ENCODE measurements at places on chromosomes 16 and 17.

GRCh38 chr17:76293106-76293505 is 15.0 kb downstream of the QRICH2 start:
- no peak for DNase-seq

DNA sequence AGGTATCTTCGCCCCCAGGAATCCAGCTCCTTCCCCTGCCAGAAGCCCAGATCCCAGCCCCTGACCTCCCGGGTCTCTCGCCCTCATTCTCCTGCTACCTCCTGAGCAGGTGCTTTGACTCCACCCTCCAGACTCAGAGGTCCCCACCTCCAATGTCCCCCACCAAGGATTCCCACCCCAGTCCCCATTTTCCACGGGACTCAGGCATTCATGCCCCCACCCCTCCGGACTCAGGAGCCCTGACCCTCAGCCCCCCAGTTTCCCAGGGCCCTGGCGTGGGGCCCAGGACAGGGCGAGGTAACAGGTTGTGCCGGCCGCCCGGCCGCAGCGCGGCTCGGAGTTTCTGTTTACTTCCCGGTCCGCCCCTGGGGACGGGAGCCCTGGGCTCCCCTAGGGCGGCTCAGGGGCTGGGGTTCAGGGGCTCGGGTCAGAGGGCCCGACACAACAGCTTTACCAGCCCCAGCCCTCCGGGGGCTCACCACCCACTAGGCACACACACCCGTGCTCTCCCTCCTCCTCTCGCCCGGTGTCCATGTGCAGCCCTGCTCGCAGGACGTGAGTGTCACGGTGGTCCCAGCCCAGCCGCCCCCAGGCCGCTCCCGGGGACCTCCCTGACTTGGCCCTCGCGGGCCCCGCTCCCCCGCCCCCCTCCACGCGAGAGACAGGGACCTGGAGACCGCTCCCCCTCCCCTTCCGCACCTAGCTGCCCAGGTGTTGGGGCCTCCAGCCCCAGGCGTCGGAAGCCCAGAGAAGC is 595 bp downstream of the BICDL2 start:
- no peak for DNase-seq

DNA sequence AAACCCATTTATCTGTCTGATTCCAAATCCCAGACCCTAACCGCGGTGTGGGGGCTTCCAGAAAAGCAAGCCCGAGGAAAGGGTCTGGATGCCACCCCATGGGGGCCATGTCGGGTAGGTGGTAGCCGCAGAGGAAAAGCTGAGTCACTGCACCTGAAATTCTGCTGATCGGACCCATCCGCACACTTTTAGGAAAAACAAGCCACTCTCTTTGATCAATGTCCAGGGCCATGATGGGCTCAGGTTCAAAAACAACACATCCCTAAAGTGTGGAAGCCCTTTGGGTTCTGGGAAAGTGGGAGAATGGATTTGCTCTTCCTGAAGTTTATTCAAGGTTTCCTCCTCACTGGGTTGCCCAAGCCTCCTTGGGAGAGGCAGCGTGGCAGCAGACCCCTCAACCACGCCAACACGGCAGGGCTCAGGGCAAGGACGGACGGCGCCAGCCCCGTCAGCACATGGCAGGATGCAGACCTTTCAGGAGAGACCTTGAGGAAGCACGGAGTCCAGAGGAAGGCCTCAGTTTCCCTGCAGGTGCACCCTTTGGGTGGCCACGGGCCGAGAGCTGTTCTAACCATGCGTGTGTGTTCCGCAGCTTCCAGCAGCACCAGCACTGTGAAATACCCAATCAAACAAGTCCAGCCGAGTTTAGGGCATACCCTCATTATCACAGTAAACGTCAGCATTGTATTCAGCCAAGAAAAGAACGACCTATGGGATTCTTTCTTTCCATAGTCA is 367.0 kb downstream of the FOXL1 start:
- no peak for DNase-seq

- no peak for DNase-seq
These were observed 22.9 kb downstream of the GDE1 start for GRCh38 chr16:19499006-19499405.

DNA sequence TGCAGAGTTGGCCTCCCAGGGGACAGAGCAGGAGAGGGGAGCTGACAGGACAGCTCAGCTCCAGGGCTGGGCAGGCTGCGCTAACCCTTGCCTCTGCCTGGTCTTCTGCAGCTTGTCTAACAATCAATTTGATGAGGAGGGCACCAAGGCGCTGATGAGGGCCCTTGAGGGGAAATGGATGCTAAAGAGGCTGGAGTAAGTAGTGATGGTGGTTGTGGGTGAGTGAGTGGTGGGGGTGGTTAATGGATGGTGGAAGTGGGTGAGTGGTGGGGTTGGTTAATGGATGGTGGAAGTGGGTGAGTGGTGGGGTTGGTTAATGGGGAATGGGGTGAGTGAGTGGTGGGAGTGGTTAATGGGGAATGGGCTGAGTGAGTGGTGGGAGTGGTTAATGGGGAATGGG is 22.0 kb upstream of the CPNE2 start:
- DNase-seq: no peak

DNA sequence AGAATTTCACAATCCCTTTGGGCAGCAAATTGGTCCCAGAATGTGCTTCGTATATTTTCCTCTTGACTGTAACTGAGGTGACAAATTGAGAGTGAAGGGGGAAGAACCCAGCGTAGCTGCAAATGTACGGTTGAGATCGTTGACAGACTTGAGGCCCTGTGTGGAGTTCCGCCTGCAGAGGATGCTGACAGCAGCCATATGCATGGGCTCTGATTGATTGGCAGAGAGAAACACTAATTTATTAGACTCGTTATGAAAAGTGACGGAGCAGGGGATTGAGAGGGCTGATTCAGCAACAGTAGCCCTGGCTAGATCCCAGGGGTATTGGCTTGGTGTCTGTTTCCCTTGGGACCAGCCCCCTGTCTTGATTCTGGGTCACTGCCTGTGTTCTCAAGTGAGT is 930.1 kb upstream of the EEF2KMT start:
- DNase-seq: no peak

DNA sequence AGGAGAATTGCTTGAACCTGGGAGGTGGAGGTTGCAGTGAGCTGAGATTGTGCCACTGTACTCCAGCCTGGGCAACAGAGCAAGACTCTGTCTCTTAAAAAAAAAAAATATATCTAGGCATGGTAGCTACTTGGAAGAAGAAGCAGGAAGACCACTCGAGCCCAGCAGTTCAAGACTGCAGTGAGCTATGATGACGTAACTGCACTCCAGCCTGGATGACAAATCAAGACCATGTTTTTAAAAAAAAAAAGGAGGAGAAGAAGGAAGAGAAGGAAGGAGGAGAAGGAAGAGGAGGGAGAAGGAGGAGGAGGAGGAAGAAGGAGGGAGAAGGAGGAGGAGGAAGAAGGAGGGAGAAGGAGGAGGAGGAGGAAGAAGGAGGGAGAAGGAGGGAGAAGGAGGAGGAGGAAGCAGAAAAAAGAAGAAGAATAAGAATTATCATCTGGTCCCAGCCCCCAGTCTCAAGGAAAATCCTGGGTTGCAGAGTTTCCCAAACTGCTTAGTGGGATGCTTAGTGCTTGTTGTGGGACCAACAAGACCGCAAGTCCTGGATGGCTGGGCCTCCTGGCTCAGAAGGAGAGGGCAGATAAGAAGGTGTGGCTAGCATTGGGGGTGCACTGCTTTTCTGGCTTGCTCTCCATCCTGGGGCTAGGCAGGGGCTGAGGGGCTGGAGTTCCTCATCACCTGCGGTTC is 3.7 kb upstream of the DRC7 start:
- no peak for DNase-seq

GRCh38 chr17:77124192-77124889 is 16.4 kb upstream of the SEC14L1 start:
- DNase-seq: peak; percentile 60

DNA sequence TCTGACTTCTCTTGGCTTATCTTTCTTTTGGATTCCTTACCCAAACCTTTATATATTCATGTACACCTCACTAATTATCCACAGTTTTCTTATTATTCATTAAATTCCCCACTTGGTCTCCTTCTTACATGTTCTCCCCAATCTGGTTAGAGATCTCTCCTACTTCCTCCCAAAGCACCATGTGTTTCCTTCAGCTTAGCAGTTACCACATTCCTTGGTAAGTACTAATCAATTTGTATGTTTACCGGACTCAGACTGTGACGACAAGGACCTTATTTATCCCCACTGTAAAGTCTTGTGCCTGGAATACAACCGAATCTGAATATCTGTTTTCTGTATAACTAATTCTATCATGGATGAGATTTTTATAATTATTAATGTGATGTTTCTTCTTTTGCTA is 389.5 kb downstream of the KCNJ2 start:
- no peak for DNase-seq

DNA sequence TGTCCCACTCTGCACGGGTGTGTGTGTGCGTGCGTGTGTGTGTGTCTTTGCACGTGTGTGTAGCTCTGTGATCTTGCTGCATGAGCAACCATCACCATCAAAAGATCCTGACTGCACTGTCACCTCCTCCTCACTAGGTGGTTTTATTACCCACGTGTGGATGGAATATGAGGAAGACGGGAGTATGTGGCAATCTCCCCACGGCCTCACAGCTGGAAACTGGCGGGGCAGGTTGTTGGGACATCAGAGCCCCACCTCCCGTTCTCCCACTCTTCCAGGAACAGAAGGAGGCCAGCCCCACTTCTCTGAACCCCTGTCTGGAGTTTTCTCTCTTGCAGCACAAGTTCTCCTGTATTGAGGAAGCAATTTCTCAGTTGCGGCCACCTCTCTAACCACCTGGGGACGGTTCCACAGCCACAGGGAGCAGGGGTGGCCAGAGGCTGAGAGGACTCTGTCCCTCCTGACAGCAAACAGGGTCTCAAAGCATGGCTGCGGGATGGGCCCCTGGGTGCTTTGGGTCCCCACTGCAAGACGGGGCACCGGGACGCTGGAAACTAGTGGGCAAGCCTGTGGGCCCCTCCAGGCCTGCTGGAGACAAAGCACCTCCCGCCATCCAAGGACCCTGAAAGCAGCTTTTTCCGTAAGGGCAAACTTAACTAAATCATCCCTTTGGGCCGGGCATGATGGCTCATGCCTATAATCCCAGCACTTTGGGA is 27.9 kb upstream of the ATP2C2 start:
- DNase-seq: no peak

DNA sequence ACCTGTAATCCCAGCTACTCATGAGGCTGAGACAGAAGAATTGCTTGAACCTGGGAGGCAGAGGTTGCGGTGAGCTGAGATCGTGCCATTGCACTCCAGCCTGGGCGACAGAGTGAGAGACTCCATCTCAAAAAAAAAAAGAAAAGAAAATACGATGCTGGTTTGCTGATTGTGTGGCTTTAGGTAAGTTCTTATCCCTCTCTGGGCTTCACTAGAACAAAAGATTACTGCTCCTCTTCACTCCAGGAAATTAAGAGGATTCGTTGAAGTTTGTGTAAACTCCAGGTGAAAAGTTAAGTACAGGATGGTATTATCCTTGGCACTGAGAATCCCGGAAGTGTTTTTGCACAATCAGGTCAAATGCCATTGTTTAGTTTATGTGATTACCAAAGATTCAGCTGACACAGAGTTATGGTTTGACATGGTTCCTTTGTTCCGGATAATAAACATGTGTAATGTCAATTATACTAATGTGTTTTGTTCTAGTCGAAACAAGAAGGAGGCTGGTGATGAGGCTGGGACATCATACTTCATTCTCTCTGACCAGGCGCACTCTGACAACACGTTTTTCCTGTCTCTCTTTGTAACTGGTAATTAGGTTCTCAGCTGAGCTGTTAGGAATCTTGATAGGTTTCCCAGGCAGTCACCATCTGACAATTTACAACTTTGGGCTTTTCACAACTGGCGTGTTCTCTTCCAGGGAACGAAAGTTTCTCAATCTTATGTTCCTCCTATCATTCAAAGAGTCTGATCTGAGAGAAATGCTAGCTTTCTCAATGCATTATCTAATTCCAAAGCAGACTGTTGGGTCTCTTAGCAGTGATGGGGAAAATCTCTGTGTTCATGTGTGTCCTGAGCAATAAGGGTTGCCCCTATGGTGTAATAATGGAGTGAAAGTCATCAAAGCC is 10.8 kb upstream of the TAOK1 start:
- DNase-seq: no peak

- DNase-seq: no peak
These were observed 68.6 kb downstream of the SMPD3 start for GRCh38 chr16:68379472-68380347.

- peak; percentile 69 for DNase-seq
These were observed at the start of gene RAD51D for GRCh38 chr17:35119370-35120165. Gene RAD51D, minus strand, starts transcription at chr17:35119860. Its CDS starts 247 bp downstream, at chr17:35119613.

- DNase-seq: no peak
These were observed 6.7 kb upstream of the SEZ6 start for GRCh38 chr17:29012535-29012934.

DNA sequence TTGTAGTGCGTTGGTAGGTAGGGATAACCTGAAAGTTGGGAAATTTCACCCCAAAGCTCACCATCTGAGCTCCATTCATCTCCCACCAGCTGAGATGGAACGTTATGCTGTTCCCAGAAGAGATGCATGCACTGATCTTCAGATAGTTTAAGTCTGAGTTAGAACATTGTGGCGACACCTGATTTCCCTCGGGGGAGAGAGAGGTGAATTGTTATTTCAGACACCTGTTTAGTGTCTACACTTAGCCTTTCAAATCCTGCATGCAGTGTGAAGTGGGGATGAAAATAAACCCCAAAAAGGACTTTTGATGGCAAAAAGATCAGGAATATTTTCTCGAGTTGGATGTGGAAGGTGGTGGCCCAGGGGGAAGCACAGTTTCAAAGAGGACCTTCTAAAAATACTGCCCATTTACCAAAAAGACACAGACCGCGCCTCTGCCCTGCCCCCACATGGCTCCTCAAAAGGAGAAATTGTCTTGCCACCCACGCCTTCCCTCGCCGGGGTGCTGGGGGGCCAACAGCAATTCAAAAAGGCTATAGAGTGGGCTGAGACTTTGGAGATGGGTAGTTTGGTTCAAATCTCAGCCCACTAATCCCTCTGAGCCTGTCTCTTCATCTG is 11.4 kb downstream of the CIITA start:
- DNase-seq: no peak

DNA sequence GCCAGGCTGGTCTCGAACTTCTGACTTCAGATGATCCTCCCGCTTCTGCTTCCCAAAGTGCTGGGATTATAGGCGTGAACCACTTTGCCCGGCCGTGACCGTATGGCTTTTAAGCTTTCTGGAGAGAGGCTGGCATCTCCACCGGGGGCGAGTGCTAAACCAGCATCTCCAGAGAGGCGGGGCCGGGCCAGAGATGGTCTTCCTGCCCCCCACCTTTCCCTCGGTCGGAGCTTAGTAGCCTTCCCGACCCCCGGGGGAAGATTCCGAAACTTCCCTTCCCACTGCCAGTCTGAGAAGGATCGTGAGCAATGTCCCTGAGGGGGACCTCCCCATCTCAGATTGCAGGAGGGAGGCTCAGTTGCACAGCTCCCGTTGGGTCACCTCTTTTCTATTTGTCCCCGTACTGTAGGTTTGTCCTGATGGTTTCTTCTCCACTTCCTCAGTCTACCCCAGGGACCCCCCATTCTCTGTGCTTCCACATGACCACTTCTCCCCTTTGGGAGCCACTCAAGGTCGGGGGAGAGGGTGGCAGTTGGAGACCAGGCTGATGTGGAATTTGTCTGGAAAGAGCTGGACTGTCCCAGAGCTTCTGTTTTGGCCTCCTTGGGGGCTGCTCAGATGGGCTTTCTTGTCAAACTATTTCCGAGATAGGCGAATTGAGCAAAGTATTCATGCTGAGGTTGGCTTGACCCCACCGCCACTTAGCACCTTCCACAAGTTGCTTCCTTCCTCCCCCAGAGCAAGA is 18.2 kb downstream of the IGF2BP1 start:
- DNase-seq: no peak

Measured in T1000 (cell line).